Vagina (tissue), 2 donors: ENCODE measurements at places on chromosomes 12 and 14. TPM values are rescaled to one million over a fixed set of nuclear protein-coding genes. Genes with fewer than 3 reads are reported as not detected.

Gene PLEKHD1
- total RNA-seq, result not detected

DNA sequence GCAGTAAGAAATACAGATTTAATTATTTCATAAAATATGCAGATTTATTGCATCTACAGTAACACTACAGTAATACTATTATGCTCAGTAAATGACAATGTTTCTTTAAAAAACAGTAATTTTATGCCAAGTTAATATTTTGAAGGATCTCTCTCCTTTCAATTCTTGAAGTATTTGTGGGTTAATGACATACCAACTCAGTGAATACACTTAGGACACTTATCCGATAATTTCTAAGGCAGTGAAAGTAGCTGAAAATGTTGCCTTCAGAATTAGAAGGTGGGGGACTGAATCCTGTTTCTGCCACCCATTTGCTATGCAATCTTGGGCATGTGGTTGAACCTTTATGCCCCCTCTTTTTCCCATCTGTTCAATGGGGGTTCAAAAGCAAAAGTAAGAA lies 24.8 kb upstream of the IFNG-AS1 start:
- H3K27me3 ChIP-seq, result no peaks in the 10 kb centered on the region
- no peaks in the 10 kb centered on the region for H3K36me3 ChIP-seq
- H3K4me1 ChIP-seq, result no peaks in the 10 kb centered on the region
- DNase-seq, result no peak

GRCh38 chr12:129101404-129101803 lies 248.1 kb downstream of the GLT1D1 start:
- H3K36me3 ChIP-seq, result no peaks in the 10 kb centered on the region
- no peak overlapping the region for H3K27ac ChIP-seq
- DNase-seq, result no peak
- H3K4me3 ChIP-seq, result no peak overlapping the region
- H3K4me1 ChIP-seq, result no peaks in the 10 kb centered on the region

- no peaks in the 10 kb centered on the region for H3K36me3 ChIP-seq
- no peak overlapping the region for H3K4me3 ChIP-seq
- no peaks in the 10 kb centered on the region for H3K27me3 ChIP-seq
- H3K27ac ChIP-seq, result no peak overlapping the region
- H3K4me1 ChIP-seq, result peaks cover 15% of the 10 kb centered on the region
Measured at GRCh38 chr12:116324654-116325335, 47.3 kb upstream of the MED13L start.

Gene FOXN4
- total RNA-seq, result not detected

Gene SELPLG
- total RNA-seq, result 14.2 TPM
